ENCODE measurements at places on chromosomes 12 and 14.

DNA sequence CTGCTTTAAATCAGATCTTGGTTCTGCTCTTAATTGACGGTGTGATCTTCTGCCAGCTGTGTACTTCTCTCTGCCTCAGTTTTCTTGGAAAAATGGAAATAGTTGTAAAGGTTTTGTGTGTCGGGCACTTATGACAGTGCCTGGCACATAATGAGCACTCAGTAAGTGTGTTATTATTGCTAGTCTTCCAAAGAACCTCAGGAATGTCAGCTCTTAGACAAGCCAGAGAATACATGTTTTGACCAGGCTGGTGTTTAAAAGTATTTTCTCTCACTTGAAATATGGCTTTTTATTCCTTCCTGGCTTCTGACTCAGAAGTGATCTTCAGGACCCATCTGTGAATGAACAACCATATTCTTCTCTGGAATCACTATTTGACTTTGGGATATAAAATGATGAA is 304.1 kb downstream of the SNAPC1 start:
- no peak for DNase-seq

- DNase-seq: no peak
These were observed 1206.5 kb upstream of the FLRT2 start for GRCh38 chr14:84323450-84323849.

DNA sequence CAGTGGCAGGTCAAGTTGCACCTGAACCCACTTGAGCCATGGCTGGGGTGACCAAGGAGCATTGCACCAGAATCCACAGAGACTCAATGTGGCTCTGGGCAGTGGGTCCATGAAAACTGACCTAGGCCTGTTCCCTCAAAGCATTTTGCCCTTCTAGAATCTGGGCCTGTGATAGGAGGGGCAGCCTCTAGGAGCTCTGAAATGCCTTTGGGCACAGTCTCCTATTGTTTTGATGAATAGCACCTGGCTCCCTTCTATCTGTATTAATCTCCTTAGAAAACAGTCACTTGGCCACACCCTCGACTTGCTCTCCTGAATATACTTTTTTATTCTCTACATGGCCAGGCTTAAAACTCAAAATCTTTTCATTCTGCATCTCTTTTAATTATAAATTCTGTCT is 14.1 kb upstream of the KRAS start:
- no peak for DNase-seq

DNA sequence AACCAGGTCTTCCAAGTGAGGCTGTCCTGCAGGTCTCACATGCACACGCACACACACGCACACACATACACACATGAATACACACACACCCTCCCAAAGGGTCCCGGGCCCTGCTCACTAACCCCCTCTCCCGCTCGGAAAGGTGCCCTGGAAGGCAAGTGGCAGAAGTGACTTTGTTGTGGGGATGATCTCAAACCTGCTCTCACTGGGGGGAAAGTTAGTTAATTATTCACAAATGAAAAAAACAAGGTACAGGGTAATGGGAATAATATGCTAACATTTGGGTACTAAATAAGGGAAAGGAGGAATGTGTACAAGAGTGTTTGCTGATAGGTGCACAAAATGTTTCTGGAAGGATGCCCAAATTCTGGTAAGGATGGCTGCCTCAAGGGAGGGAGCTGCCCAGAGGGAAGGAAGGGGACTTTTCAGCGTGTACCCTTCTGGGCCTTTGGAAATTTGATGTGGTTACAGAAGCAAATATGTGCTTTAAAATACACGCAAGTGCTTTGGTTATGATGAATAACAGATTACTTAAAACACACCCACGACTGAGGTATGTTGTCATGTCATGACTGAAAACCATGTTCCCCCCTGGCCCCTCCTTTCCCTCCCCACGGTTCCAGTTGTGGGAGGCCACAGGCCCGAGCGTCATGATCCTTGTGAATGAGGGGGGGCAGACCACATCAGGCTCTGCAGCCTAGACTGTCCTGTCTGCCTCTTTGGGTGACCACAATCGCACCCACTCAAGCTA is 43.3 kb upstream of the PLEKHG6 start:
- no peak for DNase-seq

- no peak for DNase-seq
These were observed 51.0 kb upstream of the SRSF5 start for GRCh38 chr14:69715725-69716477.

- no peak for DNase-seq
These were observed 380.8 kb upstream of the RGS6 start for GRCh38 chr14:71551291-71551950.

DNA sequence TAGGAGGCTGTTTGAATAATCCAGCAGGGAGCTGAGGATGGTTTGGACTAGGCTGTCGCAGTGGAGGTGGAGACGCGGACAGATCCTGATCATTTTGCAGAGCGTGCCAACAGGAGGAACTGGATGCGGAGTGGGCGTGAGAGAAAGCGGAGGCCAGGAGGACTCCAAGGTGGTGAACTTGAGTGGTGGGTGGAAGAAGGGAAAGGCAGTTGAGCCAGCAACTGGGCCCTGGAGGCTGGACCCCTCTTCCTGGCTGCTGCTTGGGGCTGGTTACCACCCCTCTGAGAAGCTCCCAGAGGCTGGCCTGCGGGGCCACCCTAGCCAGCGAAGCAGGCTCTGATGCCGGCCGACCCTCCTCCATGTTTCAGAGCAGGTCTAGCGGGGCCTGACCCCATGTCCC is 56.8 kb upstream of the KCNA1 start:
- no peak for DNase-seq

- no peak for DNase-seq
These were observed 128.6 kb upstream of the CPM start for GRCh38 chr12:69061574-69061973.

GRCh38 chr14:106115401-106115800 is 589.0 kb downstream of the TMEM121 start:
- no peak for DNase-seq

GRCh38 chr12:107429006-107429705 is 256.4 kb upstream of the PWP1 start:
- DNase-seq: no peak

DNA sequence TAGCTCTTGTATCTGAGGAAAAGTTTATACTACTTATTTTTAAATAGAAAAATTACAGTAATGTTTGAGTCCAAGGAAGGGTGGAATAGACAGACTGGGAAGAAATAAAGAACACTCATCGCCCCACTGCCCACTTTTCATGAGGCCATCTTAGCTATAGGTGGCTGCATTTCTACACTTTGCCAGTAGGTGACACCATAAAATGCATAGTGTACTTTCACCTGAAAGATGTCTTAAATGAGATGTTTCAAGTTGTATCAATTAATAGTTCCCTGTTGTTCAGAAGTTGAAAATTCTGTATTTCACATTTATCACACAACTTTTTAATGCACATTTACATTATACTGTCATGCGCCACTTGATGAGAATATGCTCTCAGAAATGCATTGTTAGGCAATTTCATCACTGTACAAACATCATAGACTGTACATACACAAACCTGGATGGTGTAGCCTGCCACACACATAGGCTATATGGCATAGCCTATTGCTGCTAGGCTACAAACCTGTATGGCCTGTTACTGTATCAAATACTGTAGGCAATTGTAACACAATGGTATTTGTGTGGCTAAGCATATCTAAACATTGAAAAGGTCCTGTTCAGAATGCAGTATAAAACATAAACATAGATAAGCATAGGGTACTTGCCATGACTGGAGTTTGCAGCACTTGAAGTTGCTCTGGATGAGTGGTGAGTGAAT is 27.6 kb downstream of the PMCH start:
- no peak for DNase-seq

DNA sequence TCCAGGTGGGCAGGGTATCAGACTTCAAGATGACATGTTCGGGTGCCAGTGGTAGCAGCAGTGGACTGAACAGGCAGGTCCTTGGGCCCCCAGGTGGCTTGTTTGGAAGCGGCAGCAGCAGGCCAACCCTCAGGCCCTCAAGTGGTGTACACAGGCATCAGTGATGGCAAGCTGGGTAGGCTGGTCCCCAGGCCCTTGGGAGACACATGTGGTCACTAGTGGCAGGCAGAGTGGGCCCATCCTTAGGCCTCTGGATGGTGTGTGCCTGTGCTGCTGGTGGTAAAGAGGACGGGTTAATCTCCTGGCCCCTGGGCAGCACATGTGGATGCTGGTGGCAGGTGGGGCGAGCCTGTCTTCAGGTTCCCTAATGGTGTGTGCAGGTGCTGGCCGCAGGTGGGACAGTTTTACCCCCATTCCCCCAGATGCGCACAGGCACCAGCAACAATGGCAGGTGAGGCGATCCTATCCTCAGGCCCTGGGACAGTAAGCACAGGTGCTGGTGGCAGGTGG is 8.0 kb downstream of the OAS2 start:
- DNase-seq: no peak

- no peak for DNase-seq
These were observed 229.1 kb upstream of the RTL1 start for GRCh38 chr14:101132588-101132987.

- no peak for DNase-seq
These were observed 8.1 kb upstream of the PPP1R1A start for GRCh38 chr12:54596526-54596946.

GRCh38 chr14:71138448-71139293 is 231.4 kb downstream of the PCNX1 start:
- DNase-seq: no peak

GRCh38 chr14:34180434-34180833 is 229.6 kb upstream of the EGLN3 start:
- DNase-seq: no peak

- no peak for DNase-seq
These were observed 63.5 kb downstream of the EFCAB11 start for GRCh38 chr14:89891055-89891454.

DNA sequence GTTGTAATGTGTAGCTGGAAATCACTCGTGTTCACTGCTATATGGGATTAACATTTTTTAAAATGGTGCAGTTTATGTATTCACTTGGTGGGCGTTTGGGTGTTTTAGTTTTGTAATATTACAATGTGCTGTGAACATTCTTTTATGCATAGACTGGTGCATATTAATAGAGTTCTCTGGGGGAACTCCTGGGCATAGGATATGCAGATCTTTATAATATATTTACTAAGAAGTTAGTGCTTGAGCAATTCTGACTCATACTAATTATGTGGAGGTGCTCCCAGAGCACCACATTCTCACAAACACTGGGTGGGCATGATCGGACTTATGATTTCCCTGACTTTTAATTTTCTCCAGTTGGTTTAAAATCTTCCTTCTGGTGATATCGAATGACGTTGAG is 342.3 kb downstream of the PDZRN4 start:
- no peak for DNase-seq

- peak; percentile 78 for DNase-seq
These were observed at the start of gene ERC1 for GRCh38 chr12:990661-991349. TSS of gene ERC1 (plus strand) at chr12:991223. CDS start at chr12:1027904, 36,681 bp downstream.

DNA sequence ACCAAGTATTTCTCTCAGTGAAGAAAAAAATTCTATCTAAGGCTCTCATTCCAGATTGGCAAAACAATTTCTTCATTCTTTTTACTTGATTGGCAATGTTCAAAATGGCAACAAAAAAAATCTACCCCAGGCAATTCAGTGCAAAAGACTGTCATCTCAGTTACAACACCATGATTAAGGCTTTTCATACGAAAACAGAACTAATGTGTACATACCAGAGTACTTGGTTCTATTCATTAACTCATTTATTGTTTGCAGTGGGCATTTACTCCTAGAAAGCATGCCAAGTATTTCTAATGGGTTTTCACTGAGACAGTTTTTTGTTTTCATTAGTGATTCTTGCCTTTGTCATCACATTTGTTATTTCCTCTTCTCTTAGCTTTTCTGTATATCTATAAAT is 33.0 kb downstream of the DBX2 start:
- no peak for DNase-seq

GRCh38 chr12:27463511-27464219 is 17.1 kb downstream of the SMCO2 start:
- no peak for DNase-seq

DNA sequence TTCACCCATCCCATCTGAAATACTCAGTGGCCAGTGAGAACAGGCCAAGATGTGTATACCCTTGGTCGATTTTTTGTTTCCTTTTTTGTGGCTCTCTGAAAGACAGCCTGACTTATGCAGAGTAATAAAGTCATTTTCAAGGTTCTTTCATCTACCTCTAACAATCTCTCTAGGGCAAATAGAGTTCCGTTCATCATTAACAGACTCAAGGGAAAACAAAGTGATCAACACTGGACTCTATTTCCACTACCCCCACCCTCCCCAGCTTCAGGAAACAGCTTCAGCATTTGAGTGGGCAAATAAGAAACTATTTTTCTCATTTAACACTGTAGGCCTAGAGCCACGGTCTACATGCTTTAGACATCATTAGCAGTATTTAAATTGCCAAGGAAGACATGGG is 15.9 kb downstream of the PRKAB1 start:
- DNase-seq: no peak

DNA sequence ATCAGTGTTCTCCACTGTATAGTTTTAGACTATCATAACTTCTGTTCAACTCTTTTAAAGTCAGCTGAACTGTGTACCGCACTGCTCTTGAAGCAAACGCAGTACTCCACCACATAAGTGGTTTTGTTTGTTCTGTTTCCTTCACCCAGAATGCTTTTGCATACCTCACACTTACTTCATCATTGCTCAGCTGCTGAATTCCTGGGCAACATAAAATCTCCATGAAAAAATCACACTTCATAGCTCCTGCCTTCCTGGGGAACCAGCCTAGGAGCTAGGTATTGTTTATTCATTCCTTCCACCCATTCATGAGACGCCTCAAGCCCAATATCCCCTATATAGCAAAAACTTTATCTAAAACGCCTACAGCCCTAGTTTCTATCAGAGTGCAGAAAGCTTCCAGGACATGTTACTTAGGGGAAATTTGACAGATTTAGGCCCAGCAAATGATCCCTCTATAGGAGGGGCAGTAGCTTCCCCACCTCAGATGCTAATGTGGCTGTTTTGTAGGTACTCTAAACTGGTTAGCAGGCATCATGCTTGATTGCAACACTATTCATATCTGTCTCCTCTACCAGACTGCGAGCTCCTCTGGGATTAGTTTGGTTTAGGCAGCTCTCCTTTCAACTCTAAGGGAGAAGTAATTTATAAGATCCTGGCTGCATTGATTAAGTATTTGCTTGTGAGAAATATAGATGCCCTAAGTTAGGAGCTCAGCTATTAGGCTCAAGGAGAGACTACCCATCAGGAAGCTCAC is 44.5 kb downstream of the LRRC9 start:
- no peak for DNase-seq

GRCh38 chr12:107736914-107737313 is 24.0 kb downstream of the PRDM4 start:
- no peak for DNase-seq

DNA sequence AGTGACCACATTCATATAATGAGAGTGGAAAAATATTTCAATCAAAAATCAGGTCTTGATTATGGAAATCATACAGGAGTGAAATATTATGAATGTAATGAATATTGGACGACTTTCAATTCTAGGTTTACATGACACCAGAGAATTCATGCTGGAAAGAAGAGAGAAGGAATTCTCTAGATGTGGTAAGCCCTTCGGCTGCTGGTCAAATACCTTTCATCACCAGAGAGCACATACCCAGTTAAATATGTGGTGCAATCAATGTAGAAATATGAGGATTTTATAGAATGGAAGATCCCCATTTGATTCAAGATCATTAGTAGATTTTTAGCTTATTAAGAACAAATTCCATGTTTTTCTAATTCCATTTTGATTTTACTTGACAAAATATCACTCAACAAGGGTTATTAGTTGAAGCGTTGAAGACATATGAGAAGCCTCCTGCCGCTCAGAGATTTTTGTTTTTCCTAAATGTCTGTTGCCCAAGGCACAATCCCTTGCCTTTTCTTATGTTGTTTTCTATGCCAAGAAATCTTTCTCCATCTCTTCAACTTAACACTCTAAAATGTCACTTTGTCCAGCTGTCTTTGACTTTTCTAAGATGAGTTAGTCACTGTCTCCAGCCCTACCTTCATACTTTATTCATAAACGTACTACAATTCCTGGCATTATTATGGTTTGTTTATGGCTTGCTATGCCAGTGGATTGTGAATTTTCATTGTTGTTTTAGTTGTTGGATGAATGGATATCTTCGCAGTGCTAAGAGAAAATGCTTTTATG is 72.8 kb upstream of the ZDHHC17 start:
- DNase-seq: no peak

Data from cortex of kidney (tissue), 1 donor.